AG10803 (cell line): ENCODE measurements at places on chromosomes 1 and 21.

- no peak for DNase-seq
Measured at GRCh38 chr21:41722052-41723018, 44.5 kb downstream of the RIPK4 start.

DNA sequence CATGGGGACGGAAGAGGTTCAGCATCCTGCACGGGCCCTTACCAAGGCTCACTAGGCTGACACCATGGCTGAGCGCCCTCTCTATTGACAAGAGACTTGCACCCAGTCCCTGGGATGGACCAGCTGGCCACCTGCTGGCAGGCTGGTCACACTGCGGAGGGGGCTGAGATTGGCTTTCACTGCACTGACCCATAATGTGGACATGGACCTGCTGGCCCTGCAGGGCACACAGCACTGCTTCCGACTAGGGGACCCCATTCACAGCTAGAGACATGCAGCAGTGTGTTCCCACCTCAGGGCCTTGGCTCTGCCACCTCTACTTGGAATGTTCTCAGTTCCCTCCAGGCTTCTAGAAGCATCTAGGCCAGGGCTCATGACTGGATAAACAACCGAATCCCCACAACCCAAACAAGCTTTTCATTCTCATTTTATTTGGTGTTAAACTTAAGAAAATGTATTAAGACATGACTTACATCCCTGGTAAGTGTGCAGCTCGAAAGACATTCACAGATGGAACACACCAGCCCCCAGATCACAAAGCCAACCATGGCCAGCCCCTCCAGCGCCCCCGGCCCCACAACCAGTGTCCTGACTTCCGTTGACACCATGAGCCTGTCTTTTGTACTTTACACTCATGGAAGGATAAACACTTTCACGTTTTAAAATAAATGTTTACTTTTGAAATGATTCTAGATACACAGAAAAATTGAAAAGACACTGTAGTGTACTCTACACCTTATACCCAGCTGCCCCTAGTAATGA lies 9.3 kb upstream of the SRARP start:
- DNase-seq: peak; percentile 73

- peak; percentile 49 for DNase-seq
Measured at GRCh38 chr1:111203681-111204200, 3.3 kb upstream of the DENND2D start.

- no peak for DNase-seq
Measured at GRCh38 chr1:67166196-67166595, at the start of gene IL23R. TSS of gene IL23R (plus strand) at chr1:67166454. CDS start at chr1:67168121, 1,667 bp downstream.

- no peak for DNase-seq
Measured at GRCh38 chr1:37483785-37484184, 9.4 kb downstream of the ZC3H12A start.

- no peak for DNase-seq
Measured at GRCh38 chr21:38965910-38966504, 160.3 kb downstream of the ETS2 start.

- DNase-seq: no peak
Measured at GRCh38 chr1:28308750-28309149, 20.1 kb upstream of the MED18 start.

- no peak for DNase-seq
Measured at GRCh38 chr1:101437800-101438199, 201.0 kb downstream of the S1PR1 start.

DNA sequence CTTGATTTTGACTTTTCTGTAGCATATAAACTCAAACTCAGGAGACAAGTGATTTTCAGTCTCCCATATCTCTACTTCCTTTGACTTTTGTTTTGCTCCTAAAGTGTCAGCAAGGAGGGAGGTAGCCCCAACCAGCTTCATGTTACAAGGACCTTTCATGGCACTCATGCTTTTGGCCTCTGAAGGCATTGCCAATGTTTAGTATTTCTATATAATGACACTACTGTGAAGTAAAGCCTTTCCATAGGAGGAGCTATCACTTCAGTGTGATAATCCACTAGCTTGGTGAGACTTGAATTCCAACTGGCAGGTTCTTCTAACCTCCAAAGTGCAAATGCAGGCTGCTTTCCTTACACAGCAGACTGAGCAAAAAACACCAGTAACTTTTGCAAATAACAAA lies 14.4 kb downstream of the COLGALT2 start:
- no peak for DNase-seq

DNA sequence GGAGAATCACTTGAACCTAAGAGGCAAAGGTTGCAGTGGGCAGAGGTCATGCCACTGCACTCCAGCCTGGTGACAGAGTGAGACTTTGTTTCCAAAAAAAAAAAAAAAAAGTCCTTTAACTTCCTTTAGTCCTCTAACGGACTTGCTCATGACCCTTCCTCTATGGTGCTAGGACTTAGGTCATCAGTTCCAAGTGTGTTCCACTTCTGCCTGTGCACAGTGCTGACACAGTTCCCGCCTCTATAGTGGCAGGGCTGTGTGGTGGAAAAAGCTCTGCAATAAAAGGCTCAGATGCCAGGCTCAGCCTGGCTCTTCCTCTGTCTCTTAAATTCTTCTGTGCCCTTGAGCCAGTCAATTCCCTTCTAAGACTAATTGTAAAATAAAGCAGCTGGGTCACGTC lies 22.0 kb downstream of the CC2D1B start:
- no peak for DNase-seq

DNA sequence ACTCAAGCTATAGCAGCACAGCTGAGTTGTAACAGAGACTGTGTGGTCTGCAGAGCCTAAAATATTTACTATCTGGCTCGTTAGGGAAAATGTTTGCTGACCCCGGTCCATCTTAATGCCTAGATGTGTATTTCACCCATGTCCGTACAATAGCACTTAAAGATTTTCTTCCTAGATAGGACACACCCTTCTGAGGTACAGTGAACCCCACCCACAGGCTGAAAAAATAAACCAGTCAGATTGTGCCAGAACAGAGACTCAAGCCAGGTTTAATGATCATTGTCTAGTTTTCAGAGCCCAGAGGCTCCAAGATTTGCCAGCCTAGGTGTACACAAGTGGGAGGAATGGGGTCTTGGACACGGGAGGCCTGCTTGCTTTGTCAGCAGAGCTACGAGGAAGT lies 5.6 kb downstream of the AMIGO1 start:
- DNase-seq: no peak

DNA sequence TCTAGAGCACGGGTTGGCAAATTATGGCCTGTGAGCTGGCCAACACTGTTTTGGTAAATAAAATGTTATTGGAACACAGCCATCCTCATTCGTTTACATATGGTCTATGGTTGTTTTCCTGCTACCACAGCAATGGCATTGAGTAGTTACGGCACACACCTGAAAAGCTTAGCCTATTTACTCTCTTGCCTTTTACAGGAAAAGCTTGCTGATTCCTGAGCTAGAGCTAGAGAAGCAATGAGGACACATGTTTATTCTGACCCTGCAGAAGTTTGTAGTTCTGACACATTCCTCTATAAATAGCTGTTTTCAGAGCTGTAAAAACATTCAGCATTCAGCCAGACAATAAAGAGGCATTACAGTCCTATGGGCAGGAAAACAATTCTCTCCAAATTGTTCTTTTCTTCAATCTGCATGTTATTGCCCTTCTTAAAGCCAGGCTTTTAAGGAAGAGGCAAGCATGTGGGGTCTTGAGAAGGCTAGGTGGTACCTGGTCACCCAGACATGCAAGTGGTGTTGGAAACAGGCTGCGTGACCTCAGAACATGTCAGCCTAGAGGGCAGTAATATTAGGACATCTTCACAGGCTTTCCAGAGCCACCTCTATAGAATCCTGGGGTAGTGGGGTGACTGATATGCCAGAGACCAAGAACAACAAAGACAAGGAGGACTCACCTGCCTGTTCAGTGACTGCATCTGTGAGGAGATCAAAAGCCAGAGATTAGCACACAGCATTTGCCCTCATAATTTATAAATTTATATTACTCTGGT lies 1.6 kb downstream of the FCRL2 start:
- no peak for DNase-seq

- DNase-seq: peak; percentile 34
Measured at GRCh38 chr1:117166076-117166475, 44.5 kb upstream of the TRIM45 start.

DNA sequence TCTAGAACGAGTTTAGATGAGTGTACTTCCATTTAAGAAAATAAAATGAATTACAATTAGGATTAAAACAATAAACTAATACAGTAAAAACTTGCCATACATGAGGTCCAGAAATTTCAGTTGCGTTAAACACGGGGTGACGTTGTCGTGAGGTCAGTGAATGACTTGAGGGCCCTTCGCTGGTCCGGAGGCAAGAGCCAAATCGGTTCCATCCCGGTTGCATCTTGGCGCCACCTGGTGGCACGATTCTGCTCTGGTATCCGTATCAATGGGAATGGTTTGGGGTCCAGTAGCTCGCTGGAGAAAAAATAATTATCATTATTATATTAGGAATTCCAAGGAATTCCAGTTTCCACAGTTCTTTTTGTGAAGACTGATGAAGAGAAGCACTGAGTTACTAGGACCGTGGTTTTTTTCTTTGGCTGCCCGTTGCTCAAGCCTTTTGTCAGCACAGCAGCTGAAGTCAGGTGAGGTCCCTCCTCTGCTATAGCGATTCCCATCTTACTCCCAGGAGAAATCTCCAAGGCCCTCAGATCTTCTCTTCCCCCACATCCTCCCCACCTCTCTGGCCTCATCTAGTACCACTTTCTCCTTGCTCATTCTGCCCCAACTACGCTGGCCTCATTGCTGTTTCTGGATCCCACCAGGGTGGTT lies 161.4 kb downstream of the SLC35F3 start:
- DNase-seq: peak; percentile 55

GRCh38 chr1:153683854-153684253 lies 5.4 kb downstream of the NPR1 start:
- no peak for DNase-seq

DNA sequence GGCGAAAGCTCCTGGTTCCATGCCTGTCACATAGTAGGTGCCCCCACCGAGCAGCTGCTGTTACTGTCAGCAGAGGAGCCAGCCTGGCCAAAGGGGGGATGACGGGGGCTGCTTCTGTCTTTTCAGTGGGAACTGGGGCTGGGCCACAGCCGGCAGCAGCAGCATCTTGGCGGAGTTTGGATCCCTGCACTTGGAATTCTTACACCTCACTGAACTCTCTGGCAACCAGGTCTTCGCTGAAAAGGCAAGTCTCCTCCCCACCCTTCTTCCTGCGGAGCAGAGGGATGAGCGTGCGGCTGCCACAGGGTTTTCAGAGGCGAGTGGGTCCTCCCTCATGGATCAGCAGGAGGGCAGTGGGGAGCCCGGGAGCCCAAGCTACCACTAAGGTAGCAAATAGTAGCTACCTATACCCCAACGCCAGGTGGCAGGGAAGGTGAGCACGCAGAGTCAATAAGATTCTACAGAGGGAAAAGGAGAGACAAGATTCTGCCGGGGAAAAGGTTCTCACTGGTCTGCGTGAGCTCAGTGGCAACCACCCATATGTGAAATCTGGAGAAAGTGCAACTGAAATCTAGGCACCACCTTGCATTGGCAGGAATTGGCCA lies 41.4 kb upstream of the SELENON start:
- no peak for DNase-seq

DNA sequence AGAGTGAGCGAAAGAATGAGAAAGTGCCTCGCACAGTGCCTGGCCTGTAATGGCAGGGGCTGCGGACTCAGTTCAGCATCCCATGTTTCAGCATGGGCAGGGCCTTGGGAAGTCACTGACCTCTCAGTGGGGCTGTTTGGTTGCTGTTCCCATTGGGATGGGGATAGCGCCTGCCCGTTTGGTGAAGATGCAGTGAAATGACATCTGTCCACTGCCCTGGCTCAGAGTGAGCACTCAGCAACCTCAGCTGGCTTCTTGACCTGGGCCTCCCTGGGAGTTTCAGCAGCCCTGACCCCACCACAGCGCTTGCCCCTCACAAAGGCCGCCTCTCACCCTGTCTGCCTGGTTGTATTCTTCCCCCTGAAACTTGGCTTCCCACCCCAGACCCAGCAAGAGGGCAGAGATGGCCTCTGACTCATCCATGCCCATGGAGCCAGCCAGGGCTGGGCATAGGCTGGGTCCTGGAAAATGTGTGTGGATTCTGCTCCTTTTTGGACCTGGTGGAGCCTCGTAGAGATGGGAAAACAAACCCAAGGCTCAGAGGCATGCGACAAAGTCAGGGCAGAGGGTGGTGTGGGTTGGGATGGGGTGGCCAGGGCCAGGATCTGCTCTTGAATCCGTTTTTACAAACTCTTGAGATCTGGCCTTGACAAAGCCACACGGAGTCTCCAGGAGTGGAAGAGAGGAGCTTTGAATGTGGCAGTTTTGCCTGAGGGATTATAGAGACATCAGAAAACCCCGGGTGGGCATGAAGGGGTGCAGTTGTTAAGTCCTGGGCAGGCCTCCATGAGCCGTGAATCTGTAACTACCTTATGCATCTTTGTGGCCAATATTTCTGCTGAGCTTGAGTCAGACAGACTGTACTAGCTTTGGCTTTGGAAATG lies 1.2 kb downstream of the XKR8 start:
- DNase-seq: no peak

- peak; percentile 73 for DNase-seq
Measured at GRCh38 chr1:56710646-56711045, 65.5 kb downstream of the PRKAA2 start.

GRCh38 chr1:164611754-164612642 lies 53.0 kb downstream of the PBX1 start:
- peak; percentile 43 for DNase-seq

GRCh38 chr1:154533952-154534844 lies 24.3 kb downstream of the UBE2Q1 start:
- DNase-seq: peak; percentile 14

GRCh38 chr1:150484861-150485260 lies 2.4 kb upstream of the TARS2 start:
- peak; percentile 59 for DNase-seq

- DNase-seq: no peak
Measured at GRCh38 chr1:205188098-205188497, 23.4 kb downstream of the DSTYK start.

- no peak for DNase-seq
Measured at GRCh38 chr1:54405898-54406293, 298 bp downstream of the SSBP3 start.

DNA sequence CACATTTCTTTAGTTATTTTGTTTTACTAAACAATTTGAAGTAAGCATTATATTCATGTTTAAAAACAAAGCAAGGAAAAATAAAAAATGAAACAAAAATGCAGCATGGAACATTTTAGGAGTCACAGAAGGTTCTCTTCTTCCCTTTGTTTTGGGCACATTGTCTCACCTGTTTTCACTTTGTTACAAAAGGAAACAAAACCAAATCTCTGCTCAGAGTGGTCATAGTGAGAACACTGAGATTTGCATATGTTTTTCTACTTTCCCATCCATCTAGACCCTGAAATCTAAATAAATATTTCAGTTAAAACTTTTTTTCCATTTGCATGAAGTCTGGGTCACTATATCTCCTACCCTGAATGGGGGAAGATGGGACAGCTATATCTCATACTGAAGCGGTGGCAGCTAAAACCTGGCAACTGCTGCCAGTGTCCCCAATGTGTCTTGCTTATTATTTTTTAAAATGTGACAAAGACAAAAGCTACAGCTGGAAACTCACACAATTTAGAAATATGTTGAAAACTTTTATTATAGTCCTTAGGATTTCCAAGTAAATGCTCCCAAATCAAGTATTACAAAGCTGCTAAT lies 3.5 kb downstream of the EXOC8 start:
- DNase-seq: no peak

DNA sequence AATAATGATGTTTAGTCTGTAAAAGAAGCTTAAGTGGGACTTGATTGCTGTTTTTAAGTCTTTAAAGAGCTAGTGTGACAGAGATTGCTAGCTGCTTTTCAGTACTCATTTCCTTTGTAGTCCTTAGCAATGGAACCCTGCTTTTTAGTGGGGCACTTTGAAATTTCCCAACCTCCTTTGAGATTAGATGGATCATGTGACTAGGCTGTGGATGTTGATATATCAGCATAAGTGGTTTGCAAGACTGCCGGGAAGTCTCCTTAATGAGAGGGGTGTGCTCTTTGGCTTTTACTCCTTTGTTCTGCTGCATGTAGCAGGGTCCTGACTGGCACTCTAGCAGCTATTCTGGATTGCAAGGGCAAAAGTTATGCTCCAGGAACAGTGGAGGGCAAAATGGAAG lies 11.2 kb upstream of the RCOR3 start:
- no peak for DNase-seq
